ENCODE measurements at places on chromosomes 3 and 15.

- DNase-seq, result peak; percentile 5
Observed at GRCh38 chr3:151276687-151277042, 1.7 kb downstream of the P2RY14 start.

DNA sequence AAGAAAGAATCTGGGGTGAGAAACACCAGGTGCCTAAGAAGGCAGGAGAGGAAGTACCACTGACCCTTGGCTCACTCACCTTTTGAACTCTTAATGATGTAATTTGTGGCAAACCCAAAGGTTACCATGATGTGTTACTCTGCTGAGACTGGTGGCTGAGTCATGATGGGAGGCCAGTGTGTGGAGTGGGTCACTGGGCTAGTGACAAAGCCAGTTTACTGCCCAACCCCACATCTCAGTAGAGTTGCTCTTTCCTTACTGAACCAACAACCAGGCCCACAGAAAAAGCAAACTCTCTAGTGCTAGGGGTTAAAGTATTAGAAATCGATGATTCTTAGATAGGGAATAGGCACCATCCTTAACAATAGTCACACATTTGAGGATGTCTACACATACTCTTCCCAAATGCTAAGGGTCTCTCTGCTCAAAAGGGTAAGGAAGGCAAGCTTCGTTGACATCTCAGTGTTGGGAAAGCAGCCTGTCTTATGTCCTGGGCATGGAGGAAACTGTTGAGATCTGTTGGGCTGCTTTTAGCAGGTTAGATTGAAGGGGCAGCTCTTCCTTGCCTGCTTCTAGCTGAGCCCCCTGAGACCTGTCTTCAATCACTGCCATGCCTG is 3.1 kb downstream of the RBP2 start:
- DNase-seq, result no peak

- no peak for DNase-seq
Observed at GRCh38 chr15:36108541-36108940, 470.9 kb upstream of the CDIN1 start.

- DNase-seq, result no peak
Observed at GRCh38 chr15:52005748-52006701, 13.0 kb upstream of the MAPK6 start.

DNA sequence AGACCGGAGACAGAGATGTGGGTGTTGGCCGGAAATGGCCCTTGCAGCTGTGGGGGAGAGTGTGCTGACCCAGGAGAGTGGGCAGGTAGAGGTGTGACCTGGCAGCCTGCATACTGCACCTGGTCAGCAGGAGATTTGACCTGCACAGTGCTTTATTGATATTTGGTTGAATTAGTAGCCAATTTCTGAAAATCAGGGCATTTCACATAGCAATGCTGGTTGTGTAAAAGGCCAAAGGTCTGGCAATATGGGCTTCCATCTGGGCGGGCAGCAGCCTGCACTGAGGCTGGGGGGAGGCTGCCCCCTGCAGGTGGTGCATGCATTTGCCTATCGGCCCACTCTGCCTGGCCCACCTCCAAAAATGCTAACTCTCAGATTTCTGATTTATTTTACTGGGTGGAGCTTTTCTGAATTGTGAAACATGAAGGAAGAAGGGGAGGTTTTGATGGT is 9.4 kb upstream of the MGLL start:
- no peak for DNase-seq

DNA sequence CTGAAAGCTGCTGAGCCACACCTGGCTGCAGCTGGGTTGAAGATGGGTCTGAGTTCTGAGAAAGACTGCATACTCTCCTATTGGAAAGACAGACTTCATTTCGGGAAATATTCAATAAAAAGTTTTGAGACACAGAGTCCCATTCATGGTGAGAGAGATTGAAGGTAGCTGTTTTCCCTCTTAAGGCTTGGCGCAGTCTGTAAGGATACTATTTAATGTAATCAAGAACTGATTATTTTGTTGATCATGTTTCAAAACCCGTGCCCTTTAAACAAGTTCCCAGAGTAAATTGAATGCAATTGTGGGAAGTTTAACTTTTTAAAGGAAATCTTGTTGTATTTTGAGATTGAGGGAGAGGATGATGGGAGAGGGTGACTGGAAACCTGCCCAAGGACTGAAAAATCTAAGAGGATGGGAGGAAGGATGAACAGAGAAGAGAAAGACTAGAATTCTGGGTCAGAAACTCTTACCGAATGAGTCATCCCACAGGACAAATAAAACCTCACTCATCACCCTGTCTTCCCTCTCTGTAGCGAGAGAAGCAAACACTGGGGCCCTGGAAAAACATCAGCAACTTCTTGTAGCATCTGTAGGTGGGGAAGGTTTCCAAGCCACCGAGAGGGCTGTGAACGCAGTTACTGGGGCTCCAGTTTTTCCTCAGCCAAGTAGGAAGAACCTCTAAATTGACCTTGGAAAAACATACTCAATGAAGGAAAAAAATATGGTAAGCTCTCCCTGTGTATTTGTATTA is 193.2 kb upstream of the TPRG1 start:
- no peak for DNase-seq

DNA sequence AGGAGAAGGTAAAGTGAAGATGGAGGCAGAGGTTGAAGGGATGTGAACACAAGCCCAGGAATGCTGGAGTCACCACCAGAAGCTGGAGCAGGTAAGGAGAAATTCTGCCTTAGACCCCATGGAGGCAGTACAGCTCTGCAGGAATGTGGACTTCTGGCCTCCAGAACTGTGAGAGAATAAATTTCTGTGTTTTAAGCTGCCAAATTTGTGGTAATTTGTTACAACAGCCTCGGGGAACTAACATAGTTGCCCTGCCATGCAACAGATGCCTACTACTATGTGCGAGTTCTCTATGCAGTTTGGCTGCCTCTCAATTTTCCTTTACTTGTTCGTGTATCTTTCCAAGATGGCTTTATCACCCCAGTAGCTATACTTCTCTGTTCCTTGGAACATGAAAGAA is 394.1 kb downstream of the TUSC7 start:
- no peak for DNase-seq

- no peak for DNase-seq
Observed at GRCh38 chr3:56060521-56061278, 407.6 kb downstream of the ERC2 start.

GRCh38 chr15:50298340-50298739 is 32.8 kb upstream of the HDC start:
- DNase-seq, result no peak

DNA sequence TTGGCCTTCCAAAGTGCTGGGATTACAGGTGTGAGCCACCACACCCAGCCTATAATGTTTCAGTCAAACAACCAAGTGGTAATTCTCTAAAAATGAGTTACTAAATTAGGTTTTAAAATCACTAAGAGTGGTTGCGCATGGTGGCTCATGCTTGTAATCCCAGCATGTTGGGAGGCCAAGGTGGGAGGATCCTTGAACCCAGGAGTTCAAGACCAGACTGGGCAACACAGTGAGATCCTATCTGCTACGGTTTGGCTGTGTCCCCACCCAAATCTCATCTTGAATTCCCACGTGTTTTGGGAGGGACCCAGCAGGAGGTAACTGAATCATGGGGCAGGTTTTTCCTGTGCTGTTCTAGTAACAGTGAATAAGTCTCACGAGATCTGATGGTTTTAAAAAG is 26.1 kb downstream of the SEC11A start:
- no peak for DNase-seq

- no peak for DNase-seq
Observed at GRCh38 chr3:43055393-43055792, 50.5 kb downstream of the POMGNT2 start.

GRCh38 chr15:60656481-60656880 is 177.5 kb upstream of the ICE2 start:
- no peak for DNase-seq

DNA sequence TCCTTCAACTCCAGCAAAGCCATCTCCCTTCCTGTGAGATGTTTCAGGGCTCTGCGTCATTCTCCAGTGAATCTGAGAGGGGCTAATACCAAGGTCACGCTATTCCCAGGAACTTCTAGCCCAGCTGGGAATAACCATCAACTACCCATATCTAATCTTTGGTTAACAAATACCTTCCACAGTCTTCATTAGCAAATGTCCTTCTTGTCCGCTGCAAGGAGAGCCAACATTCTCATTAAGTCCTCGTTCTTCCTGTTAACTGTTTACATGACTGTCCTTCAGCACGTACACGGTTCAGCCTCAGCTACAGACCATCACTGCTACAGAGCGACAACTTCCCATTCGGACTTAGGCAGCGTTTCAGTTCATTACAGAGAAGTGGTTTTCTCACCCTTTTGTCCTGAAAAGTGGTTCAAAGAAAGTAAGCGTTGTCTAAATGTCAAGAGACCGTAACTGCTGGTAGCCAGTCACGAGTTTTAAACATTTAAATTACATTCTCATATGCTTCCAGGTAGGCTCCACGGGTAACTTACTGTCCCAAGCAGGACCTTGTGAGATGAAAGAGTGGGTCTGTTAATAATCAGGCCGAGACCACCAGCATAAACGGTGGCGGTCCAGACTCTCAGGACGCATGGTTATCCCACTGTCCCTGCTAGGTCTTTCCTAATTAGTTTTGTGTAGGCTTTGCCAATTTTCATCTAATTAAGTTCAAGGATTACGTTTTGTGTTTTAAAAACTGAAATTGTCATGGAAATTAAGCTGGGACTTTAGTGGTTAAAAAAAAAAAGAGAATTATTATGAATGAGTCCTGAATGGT is 63.8 kb downstream of the CHSY1 start:
- DNase-seq, result no peak

- DNase-seq, result peak; percentile 59
Observed at GRCh38 chr3:172710664-172711453, at the start of gene NCEH1. NCEH1 (minus strand) TSS chr3:172711067; CDS start chr3:172710984, 83 bp downstream.

DNA sequence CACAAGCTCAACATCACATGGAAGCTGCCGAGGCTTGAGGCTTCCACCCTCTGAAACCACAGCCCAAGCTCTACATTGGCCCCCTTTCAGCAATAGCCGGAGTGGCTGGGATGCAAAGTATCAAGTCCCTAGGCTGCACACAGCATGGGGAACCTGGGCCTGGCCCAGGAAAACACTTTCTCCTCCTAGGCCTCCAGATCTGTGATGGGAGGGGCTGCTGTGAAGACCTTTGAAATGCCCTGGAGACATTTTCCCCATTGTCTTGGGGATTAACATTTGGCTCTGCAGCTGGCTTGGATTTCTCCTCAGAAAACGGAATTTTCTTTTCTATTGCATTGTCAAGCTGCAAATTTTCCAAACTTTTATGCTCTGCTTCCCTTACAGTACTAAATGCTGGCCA is 18.2 kb downstream of the HRG start:
- no peak for DNase-seq

GRCh38 chr15:40338921-40339620 is 1.7 kb downstream of the CCDC9B start:
- no peak for DNase-seq

GRCh38 chr3:115706311-115706829 is 83.1 kb downstream of the GAP43 start:
- no peak for DNase-seq

DNA sequence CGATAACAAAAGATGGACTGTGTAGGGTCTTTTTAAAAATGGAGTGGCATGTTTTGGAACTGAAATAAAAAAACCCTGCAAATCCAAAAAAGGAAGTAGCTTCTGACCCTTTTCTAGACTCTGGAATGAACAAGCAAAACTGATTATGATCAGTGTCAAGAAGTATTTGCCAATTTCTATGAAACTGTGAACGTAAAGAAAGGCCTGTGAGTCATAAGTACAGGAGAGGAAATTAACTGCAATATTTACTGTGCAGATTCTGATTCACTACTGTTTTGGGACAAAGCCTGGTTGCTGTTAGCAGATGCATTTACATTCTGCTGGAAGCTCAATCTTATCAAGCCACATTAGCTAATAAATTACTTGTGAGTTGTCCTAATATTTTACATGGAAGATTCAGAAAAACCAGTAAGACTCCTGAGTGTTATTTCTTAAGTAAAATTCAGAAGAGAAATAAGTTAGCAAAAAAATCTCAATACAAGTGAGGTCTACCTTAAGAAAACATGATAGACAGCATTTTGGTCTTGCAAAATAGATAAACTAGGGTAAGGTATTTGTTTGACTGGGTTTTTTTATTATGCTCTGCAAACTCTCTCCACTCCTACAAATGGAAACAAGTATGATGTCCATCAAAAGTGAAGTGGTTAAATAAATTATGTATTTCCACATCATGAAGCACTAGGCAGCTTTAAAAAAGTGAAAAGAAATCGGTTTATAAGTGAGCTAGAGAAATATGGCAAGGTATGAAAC is 90.2 kb upstream of the LMOD3 start:
- no peak for DNase-seq

- DNase-seq, result peak; percentile 16
Observed at GRCh38 chr3:46353647-46354410, at the start of gene CCR2. CCR2 (plus strand) TSS chr3:46354111; CDS start chr3:46357528, 3,417 bp downstream.

- no peak for DNase-seq
Observed at GRCh38 chr3:50194903-50195500, 3.6 kb downstream of the GNAT1 start.

DNA sequence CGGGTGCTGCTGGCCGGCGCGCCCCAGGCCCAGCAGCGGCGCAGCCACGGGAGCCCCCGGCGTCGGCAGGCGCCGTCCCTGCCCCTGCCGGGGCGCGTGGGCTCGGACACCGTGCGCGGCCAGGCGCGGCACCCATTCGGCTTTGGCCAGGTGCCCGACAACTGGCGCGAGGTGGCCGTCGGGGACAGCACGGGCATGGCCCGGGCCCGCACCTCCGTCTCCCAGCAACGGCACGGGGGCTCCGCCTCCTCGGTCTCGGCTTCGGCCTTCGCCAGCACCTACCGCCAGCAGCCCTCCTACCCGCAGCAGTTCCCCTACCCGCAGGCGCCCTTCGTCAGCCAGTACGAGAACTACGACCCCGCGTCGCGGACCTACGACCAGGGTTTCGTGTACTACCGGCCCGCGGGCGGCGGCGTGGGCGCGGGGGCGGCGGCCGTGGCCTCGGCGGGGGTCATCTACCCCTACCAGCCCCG is 777 bp downstream of the LOXL1 start:
- DNase-seq, result peak; percentile 70

- DNase-seq, result no peak
Observed at GRCh38 chr3:103991461-103992115, 1375.1 kb upstream of the ALCAM start.

- no peak for DNase-seq
Observed at GRCh38 chr3:183149915-183150750, 12.4 kb downstream of the LAMP3 start.

DNA sequence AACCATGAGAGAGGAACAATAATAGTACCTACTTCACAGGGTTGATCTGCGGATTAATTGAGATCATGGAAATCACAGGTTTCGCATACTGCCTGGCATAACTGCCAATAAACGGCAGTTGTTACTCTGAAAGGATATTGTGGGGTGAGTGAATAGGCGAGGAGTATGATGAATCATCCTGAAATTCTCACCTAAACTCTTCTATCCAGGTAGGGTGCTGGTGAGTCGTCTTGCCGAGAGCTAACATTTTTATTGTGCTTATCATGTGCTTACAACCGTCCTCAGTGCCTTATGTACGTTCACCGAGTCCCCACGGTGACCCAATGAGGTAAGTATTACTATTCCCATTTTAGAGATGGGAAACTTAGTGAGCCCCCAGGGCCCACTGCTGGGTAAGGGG is 52.4 kb upstream of the SRGAP3 start:
- no peak for DNase-seq

DNA sequence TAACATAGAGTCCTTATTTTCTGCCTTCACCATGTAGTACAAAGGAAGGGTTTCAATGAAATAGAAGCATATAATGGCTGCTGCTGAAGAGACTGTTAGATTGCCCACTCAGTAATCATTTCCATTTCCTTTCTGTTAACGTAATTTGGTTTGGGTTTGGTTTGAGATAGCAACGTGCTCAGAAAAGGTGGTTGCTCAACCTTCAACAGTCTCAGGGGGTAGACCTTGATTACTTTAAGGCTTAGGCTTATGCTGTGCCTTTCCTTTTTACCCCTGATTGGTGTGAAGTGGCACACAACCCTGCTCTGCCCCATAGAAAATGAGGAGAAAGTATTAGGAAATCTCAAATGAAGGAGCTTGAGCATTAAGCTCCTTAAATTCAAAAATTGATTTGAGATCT is 163.7 kb upstream of the TP63 start:
- no peak for DNase-seq

Measured in naive thymus-derived CD8-positive, alpha-beta T cell (primary cell).